ENCODE measurements at places on chromosomes 16 and 17.

DNA sequence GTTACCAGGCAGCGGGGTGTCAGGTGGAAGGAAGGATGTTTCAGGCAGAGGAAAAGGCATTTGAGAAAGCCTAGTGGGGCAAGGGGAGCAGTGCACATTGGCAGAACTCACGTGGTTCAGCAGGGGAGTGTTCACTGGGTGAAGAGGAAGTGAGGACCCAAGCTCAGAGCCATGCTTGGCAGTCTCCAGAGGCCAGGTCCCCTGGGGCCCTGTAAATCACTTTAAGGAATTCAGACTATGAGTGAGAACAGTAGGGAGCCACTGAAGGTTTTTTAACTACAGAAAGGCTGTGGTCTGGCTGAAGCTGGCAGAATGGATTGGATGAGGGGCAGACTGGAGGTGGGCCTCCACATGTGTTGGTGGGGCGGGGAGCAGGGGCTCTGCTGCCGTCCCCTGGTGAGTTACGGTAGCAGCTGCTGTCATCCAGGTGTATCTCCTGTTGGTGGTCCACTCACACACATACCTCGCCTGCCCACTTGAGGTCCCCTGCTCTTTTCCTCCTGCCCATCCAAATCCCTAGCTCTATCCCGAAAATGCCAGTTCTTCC lies 5.1 kb downstream of the CLEC16A start:
- peaks cover 37% of the 10 kb centered on the region for H3K4me1 ChIP-seq
- no peaks in the 10 kb centered on the region for H3K36me3 ChIP-seq
- no peaks in the 10 kb centered on the region for H3K27me3 ChIP-seq
- no peak overlapping the region for H3K27ac ChIP-seq

DNA sequence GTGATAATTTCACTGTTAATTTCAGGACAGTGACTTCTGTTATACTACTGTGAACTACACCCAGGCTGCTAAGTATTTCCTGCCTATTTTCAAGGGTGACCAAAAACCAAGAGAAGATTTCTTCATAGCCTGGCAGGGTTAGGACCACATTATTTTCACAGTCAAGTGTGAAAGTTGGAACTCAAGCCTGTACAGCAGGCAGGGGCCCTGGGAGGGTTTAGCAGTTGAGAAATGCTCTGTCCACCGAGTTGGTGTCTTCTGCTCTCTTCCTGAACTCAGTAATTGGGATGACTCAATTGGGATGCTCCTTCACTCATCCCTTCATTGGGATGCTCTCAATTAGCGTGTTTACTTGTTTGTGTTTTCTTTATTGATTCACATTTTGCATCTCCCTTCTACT lies 347.3 kb upstream of the CDH11 start:
- no peaks in the 10 kb centered on the region for H3K27me3 ChIP-seq
- H3K27ac ChIP-seq = no peak overlapping the region
- DNase-seq = no peak
- H3K4me3 ChIP-seq = no peak overlapping the region
- no peaks in the 10 kb centered on the region for H3K36me3 ChIP-seq

DNA sequence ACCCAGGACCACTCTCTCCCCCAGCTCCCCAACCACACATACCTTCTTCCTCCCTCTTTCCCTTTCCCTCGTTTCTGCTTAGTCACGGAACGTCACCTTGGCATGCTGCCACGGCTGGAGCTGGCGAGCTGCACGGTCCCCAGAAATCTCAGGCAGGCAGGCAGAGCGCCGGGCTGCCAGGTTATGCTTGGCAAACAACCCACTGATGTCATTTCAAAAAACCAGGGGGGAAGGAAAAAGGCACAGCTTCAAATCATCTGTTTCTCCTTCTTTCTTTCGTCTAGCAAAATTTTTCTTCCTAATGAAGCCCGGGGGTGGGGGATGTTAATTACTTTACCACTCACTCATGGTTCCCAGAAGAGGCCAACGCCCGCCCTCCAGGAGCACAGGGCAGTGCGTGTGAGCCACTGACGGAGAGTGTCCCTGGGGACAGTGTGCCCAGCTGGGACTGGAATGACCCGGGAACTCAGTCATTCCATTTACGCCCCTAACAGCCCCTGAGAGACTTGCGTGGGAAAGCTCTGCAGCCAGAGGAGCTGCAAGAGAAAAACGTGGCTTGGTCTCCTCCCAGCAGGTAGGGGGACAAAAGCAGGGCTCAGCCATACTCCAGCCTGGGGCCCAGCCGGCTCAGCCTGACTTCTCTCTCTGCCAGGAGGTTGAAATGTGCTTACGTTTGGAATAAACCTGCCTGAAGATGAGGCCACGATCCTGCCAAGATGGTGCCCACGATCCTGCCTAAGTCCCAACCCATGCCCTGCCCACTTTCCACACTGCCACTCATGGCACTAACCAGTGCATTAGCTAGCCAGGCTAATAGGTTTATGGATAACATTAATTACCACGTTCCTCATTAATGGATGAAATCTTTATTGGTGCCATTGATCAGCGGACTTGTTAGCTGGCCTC lies 198.9 kb downstream of the ZFHX3 start:
- peak overlapping the region; percentile 58 for H3K27ac ChIP-seq
- H3K27me3 ChIP-seq = no peaks in the 10 kb centered on the region
- no peaks in the 10 kb centered on the region for H3K36me3 ChIP-seq

DNA sequence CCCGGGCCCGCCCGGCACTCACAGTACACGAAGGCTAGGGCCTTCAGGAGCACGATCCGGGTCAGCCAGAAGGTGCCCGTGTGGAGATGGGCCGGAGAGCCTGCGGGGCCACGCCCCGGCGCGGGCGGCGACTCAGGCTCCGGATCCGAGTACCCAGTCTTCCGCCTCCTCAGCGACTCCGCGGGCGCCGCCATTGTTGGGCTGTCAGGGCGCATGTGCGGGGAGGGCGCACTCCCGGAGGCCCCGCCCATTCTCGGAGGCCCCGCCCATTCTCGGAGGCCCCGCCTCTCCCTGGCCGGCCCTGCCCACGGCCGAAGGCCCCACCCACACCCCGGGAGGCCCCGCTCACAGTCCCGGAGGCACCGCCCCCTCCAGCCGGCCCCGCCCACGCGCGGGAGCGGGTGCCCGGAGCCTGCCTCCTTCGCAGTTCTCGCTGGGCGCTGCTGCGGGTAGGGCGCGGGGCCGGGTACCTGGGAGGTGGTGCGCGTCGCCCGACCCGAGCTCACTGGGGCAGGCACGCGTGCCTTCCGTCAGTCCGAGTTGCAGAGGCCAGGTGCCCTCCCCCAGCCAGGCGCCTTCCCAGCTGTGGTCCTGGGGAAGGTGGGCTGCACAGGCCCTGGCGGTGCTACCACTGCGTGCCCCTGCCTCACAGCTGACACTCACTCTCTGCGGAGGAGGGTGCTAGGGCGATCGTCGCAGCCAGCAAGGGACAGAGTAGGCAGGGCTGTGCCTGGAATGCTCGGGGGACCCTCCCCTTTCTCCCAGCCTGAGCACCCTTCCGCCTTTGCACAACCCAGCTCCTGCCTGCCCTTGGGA lies at the start of gene LMF1:
Gene LMF1, minus strand, starts transcription at position 219 of the 816 bp plus-strand sequence. Its CDS starts 4 bp downstream, at position 215.
- peak within 1 kb of the TSS; percentile 98 for H3K4me3 ChIP-seq
- H3K27ac ChIP-seq = peak within 1 kb of the TSS; percentile 85
- no peaks in the 10 kb centered on the region for H3K27me3 ChIP-seq
- DNase-seq = peak; percentile 97

- DNase-seq = no peak
- H3K27ac ChIP-seq = no peak overlapping the region
- H3K4me3 ChIP-seq = peak overlapping the region; percentile 78
- H3K4me1 ChIP-seq = peaks cover 36% of the 10 kb centered on the region
- H3K27me3 ChIP-seq = no peaks in the 10 kb centered on the region
Measured at GRCh38 chr17:27457731-27458523, 1.7 kb downstream of the KSR1 start.

GRCh38 chr16:22782314-22782713 lies 31.6 kb upstream of the HS3ST2 start:
- no peak overlapping the region for H3K27ac ChIP-seq
- H3K27me3 ChIP-seq = no peaks in the 10 kb centered on the region
- H3K4me3 ChIP-seq = no peak overlapping the region
- no peak for DNase-seq
- H3K4me1 ChIP-seq = no peaks in the 10 kb centered on the region
- no peaks in the 10 kb centered on the region for H3K36me3 ChIP-seq

DNA sequence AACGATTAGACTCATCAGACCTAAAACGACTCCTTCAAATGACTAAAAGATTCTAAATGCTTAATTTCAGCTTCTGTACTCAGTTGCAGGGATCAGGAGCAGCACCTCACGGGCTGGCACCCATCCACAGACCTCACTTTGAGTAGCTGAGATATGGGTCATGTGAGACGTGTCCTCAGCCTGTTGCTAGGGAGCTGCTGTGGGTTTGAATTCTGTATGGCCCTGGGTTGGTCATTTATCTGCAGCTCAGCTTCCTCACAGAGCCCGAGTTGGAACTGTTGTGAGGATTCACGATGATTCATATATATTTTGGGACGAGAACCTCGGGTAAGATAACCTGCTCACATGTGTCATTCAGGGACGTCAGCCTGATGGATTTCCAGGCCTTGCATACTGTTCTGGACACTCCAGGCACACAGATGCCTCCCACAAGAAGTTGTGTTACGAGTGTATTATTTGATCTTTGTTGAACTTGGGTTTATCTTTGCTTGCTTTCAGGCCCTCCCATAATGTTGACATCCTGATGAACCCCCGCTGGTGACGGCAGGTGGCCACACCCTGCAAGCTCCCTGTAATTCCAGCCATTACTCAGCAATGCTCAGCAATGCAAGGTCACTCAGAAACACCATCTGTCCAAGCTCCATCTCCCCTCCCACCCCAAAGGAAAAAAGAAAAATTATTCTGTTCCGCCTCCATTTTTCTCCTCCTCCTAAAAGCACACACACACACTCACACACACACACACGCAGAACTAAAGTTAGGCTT lies 137.6 kb downstream of the RBFOX3 start:
- no peak overlapping the region for H3K27ac ChIP-seq
- peaks cover 31% of the 10 kb centered on the region for H3K27me3 ChIP-seq
- no peaks in the 10 kb centered on the region for H3K4me1 ChIP-seq
- H3K4me3 ChIP-seq = no peak overlapping the region

GRCh38 chr16:5321930-5322329 lies 224.3 kb upstream of the EEF2KMT start:
- H3K36me3 ChIP-seq = no peaks in the 10 kb centered on the region
- H3K27ac ChIP-seq = no peak overlapping the region
- no peaks in the 10 kb centered on the region for H3K27me3 ChIP-seq
- H3K4me1 ChIP-seq = no peaks in the 10 kb centered on the region
- no peak for DNase-seq
- no peak overlapping the region for H3K4me3 ChIP-seq

- no peak overlapping the region for H3K27ac ChIP-seq
- no peaks in the 10 kb centered on the region for H3K27me3 ChIP-seq
- peak; percentile 59 for DNase-seq
- H3K4me1 ChIP-seq = peaks cover 30% of the 10 kb centered on the region
- H3K36me3 ChIP-seq = no peaks in the 10 kb centered on the region
Measured at GRCh38 chr17:78252701-78253635, 21.5 kb downstream of the TMEM235 start.

GRCh38 chr17:80586846-80587228 lies 42.2 kb downstream of the RPTOR start:
- H3K27ac ChIP-seq = no peak overlapping the region
- DNase-seq = no peak
- H3K36me3 ChIP-seq = no peaks in the 10 kb centered on the region
- H3K4me3 ChIP-seq = peak overlapping the region; percentile 4

- H3K27ac ChIP-seq = no peak overlapping the region
- peaks cover 8% of the 10 kb centered on the region for H3K4me1 ChIP-seq
- no peak overlapping the region for H3K4me3 ChIP-seq
- no peak for DNase-seq
Measured at GRCh38 chr17:38327936-38328335, 15.8 kb downstream of the GPR179 start.

- no peak for DNase-seq
- H3K4me3 ChIP-seq = no peak overlapping the region
- no peaks in the 10 kb centered on the region for H3K27me3 ChIP-seq
- H3K27ac ChIP-seq = no peak overlapping the region
Measured at GRCh38 chr17:80629298-80630028, 84.8 kb downstream of the RPTOR start.

GRCh38 chr16:78684030-78684611 lies 584.7 kb downstream of the WWOX start:
- no peaks in the 10 kb centered on the region for H3K36me3 ChIP-seq
- H3K27me3 ChIP-seq = no peaks in the 10 kb centered on the region
- DNase-seq = no peak
- peak overlapping the region; percentile 18 for H3K27ac ChIP-seq
- no peak overlapping the region for H3K4me3 ChIP-seq
- no peaks in the 10 kb centered on the region for H3K4me1 ChIP-seq

DNA sequence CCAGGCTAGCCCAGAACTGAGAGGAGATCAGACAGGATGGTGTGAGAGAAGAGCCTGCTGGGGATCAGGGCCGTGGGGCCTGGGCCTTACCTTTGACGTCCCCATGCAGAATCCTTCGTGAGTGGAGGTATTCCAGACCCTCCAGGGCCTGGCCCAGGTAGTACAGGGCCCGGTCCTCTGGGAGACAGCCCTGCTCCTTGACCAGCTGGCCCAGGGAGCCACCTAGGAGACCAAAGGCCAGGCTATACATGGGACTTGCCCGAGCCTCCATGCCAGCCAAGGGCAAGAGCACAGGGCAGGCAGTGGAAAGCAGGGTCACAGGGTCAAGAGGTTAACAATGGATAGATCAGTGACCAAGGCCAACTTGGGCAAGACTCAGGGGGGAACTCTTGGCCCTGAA lies 12.1 kb upstream of the SPATA32 start:
- peaks cover 51% of the 10 kb centered on the region for H3K36me3 ChIP-seq
- no peaks in the 10 kb centered on the region for H3K27me3 ChIP-seq
- H3K27ac ChIP-seq = no peak overlapping the region
- H3K4me3 ChIP-seq = no peak overlapping the region
- H3K4me1 ChIP-seq = peaks cover 16% of the 10 kb centered on the region
- no peak for DNase-seq

GRCh38 chr17:44924107-44924544 lies 8.8 kb upstream of the GFAP start:
- peaks cover 5% of the 10 kb centered on the region for H3K27me3 ChIP-seq
- no peak overlapping the region for H3K27ac ChIP-seq
- no peaks in the 10 kb centered on the region for H3K36me3 ChIP-seq
- no peaks in the 10 kb centered on the region for H3K4me1 ChIP-seq
- DNase-seq = peak; percentile 33

- H3K27me3 ChIP-seq = no peaks in the 10 kb centered on the region
- no peaks in the 10 kb centered on the region for H3K4me1 ChIP-seq
- DNase-seq = no peak
- no peaks in the 10 kb centered on the region for H3K36me3 ChIP-seq
- no peak overlapping the region for H3K4me3 ChIP-seq
Measured at GRCh38 chr16:29770250-29770929, 7.7 kb upstream of the ZG16 start.
